ENCODE measurements at places on chromosomes 2 and 18.

DNA sequence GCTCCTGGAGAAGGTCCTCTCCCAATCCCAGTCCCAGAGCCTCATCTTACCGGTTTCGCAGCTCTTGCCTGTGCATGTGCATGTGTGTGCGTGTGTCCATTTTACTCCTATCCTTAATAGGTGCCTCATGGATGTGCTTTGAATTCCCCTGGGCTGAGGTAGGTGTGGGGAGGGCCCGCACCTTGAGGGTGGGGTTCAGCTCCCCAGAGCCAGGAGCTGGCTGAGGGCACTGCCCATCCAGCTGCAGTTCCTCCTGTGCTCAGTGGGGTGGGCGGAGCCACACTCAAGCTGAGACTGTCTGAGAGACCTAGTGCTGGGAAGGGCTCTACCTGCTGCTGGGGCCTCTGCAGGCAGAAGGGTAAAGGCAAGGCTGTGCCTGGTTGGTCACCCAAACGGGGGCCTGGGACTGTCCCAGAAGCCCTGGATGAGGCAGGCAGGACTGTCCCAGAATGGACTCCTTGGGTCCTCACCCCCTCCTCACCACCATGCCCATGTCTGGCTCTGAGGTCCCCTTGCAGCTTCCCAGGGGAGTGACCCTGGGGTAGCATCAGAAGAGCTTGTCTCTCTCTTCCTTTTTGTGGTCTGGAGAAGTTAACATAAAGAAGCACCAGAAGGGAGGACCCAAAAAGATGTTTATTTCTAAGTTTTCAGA lies 8.9 kb downstream of the GDF7 start:
- DNase-seq = peak; percentile 31

GRCh38 chr2:172856606-172857005 lies 121.0 kb downstream of the RAPGEF4 start:
- DNase-seq = no peak

DNA sequence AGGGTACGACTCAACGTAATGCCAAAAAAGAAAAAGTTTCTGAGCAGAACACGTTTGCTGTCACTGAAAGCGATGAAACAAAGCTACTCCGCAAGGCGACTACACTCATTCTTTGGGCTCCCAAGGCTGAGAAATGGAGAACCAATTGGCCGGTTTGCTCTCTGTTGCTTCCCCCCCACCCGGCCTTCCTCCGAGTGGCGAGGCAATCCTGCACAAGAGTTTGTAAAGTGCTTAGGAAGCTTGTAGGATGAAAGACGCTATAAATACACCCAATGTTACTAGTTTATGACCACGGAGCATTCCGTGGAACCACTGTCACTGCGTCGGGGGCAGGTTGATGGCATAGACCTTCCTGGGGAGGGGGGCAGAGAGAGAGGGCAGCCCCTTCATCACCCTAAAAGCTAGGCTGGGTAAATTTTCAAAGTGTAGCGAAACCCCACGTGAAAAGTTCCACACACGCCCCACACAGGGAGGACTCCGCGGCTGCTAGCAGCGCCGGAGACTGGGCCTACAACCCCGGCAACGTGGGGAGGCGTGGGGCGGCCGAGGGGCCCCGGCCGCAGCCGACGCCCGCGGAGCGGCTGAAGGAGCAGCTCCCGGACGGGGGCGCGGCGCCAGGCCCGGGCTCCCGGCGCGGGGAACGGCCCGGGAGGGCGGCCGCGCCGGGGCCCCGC lies 915 bp downstream of the CUL3 start:
- DNase-seq = peak; percentile 36

DNA sequence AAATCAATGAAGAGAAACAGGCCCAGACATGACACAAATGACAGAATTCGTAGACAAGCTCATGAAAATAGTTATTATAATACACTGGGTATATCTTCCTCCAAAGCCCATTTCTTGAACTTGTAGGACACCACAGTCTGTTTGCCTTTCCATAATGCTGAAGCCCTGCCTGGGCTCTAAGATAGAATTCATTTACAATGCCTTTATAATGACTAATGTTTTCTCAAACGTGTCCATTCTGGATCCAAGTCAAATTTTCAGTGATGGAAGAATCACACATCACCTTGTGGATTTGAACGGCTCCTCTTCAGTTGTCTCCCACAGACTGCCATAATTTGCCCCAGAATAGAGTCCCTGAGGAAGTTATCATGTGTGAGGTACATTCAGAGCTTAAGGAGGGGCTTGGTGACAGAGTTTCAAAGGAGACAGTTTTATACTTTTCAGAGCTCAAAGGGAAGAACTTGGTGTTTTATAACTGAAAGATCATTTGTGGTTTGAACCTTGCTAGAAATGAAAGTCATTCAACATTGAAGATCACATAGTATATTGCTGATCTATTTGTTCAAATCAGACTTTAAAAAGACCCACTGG lies 38.2 kb downstream of the CASP8 start:
- DNase-seq = no peak

GRCh38 chr2:235378944-235379343 lies 114.9 kb upstream of the AGAP1 start:
- no peak for DNase-seq

GRCh38 chr2:138712212-138712979 lies 67.8 kb downstream of the NXPH2 start:
- DNase-seq = no peak

- peak; percentile 7 for DNase-seq
Observed at GRCh38 chr2:175187378-175187777, 5.9 kb upstream of the ATP5MC3 start.

DNA sequence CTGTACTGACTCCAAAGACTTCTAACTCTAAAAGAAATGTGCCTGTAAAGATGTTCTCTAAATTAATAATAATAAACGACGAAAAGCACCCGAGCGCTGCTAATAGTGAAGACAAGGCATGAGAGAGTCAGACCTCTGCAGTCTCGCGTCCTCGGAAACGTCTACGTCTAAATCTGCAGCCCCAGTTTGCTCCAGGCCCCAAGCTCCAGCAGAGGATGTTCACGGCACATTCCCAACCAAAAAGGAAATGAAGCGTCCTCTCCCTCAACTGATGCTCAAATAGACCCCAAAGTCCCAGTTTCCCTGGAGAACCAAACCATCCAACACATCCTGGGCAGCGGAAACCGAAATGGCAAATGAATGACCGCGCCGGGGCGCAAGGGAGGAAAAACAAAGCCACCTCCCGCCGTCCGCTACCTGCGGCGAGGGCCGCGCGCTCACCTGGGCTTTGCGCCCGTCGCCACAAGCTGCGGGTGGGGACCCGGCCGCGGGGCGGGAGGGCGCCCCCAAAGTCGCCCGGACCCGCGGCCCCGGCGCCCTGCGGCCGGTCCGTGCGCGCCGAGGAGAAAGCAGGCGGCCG lies 47.1 kb upstream of the CCDC150 start:
- peak; percentile 44 for DNase-seq

DNA sequence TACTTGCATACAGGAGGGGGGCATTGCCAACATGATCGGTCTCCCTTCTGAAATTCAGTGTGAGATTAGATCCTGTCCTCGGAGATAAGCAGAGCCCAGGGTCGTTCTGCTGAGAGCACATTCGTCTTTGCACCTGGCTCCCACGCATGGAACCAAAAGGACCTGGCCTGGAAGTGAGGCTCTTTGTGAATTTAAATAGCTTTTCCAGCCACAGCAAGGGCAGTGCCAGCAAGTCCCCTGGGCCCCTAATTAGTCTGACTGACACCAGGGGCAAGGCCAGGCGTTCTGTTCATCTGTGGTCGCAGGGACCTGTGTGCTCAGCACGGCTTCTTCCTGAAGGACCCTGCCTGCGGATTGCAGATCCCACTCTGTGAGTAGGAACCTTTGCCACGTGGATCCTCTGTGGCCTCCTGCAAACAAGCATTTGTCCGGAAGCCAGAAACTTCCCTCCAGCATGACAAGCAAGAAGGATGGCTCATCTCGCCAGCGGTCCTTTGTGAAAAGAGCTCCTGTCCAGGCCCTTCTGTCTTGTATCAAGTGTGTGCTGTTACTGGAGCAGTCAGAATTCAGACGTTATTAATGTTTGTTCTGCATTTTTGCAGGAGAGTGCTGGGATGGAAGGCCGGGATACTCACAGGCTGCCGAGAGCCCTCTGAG lies 128.7 kb downstream of the TPO start:
- DNase-seq = no peak

- DNase-seq = peak; percentile 18
Observed at GRCh38 chr18:25164848-25165811, 186.8 kb downstream of the ZNF521 start.

- DNase-seq = peak; percentile 72
Observed at GRCh38 chr2:27118525-27119329, at the start of gene CGREF1. Gene CGREF1, minus strand, starts transcription at chr2:27119128. Its CDS starts 14,762 bp downstream, at chr2:27104366.

- DNase-seq = peak; percentile 73
Observed at GRCh38 chr18:46073474-46074331, 1.6 kb upstream of the PSTPIP2 start.

DNA sequence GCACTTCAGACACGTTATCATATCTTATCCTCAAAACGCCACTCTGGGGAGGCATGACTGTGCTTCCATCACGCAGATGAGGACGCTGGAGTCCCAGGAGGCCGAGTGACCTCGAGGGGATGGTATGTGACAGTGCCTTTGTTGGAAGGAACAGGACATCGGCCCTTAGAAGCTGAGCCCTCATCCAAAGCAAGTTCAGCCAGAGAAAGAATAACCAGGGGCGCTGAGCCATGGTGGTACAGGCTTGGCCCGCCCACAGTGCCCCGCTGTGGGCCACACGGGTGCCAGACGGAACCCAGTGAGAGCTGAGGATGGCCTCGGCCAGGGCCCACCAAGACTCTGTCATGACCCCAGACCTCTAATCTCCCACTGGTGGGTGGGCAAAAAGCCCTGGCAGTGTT lies 31.3 kb downstream of the HS1BP3 start:
- no peak for DNase-seq

DNA sequence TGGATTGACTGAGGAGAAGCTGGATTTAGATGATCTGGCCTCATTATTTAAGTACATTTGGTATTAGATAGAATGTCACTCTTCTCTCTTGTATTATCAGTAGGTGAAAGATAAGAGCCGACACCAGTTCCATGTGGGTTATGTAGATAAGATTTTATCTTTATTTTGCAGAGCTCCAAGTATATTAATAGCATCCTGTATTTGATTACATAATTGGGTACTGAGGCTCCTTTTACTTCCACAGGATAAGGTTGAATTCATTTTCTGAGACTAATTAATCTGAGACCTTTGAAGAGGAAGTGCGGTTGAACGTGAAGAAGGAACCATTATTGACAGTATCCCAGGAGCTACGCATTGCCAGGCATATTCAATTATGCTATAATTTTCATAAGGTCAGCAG lies 32.8 kb upstream of the CD226 start:
- DNase-seq = no peak

- peak; percentile 48 for DNase-seq
Observed at GRCh38 chr18:63850020-63850419, 37.5 kb upstream of the SERPINB2 start.
